SK-N-SH (cell line): ENCODE measurements at places on chromosomes 1 and 21.

DNA sequence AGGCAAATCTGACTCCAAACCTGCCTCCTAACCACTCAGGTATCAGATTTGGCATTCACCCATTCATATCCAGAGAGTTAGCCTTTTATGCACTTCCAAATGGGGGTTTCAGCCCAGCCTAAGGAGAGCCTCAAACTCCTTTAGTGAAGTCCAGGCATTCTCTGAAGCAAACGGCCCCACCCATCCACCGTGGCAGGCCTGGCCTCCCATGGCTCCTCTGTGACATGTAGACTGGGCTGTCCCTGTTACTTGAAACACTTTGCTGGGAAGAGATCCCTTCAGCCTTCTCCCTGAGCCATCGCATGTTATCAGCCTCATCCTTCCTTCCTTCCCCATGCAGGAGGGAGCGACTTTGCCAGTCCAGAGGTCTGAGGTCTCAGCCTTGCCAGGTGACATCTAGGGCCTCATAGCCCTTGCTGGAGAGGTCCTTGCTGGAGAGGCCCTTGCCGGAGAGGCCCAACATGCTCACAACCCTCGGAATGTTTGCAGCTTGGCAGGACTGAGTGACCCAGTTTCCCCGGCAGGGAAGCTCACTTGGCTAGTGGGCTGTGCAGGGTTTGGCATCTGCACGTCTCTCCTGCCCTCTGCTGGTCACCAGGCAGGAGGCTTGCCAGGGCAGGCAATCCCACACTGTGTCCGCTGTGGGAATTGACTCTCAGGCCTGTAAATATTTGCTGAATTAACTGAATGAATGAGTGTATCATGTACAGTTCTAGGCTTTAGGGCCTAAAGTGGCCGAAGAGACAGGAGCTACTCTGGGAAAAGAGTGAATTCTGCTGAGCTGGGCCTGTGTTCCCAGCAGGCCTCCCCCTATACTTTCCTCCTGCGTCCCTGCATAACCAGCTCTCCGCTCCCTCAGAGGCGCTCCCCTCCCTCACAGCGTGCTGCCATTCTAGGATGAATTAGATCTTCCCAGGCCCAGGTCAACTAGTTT, 26.7 kb upstream of the RBM15 start:
- no peaks in the 10 kb centered on the region; the same call in 1 of the 2 replicates for H3K27me3 ChIP-seq
- peak overlapping the region; percentile 49; the same call in 1 of the 2 replicates for H3K4me3 ChIP-seq
- H3K27ac ChIP-seq = no peak overlapping the region
- H3K36me3 ChIP-seq = no peaks in the 10 kb centered on the region
- DNase-seq = peak; percentile 77
- no peaks in the 10 kb centered on the region for H3K4me1 ChIP-seq

GRCh38 chr1:210769473-210769872, 364.5 kb downstream of the KCNH1 start:
- H3K4me1 ChIP-seq = no peaks in the 10 kb centered on the region
- H3K27me3 ChIP-seq = no peaks in the 10 kb centered on the region
- DNase-seq = no peak
- H3K27ac ChIP-seq = no peak overlapping the region
- no peaks in the 10 kb centered on the region for H3K36me3 ChIP-seq

DNA sequence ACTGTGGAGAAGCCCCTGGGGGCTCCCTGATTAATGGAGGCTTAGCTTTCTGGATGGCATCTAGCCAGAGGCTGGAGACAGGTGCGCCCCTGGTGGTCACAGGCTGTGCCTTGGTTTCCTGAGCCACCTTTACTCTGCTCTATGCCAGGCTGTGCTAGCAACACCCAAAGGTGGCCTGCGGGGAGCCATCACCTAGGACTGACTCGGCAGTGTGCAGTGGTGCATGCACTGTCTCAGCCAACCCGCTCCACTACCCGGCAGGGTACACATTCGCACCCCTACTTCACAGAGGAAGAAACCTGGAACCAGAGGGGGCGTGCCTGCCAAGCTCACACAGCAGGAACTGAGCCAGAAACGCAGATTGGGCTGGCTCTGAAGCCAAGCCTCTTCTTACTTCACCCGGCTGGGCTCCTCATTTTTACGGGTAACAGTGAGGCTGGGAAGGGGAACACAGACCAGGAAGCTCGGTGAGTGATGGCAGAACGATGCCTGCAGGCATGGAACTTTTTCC, 24.8 kb downstream of the PCSK9 start:
- peaks cover 31% of the 10 kb centered on the region for H3K36me3 ChIP-seq
- H3K4me1 ChIP-seq = no peaks in the 10 kb centered on the region
- no peak overlapping the region for H3K4me3 ChIP-seq
- no peaks in the 10 kb centered on the region for H3K27me3 ChIP-seq
- DNase-seq = peak; percentile 61

- no peaks in the 10 kb centered on the region; the same call in 1 of the 2 replicates for H3K4me1 ChIP-seq
- no peak overlapping the region for H3K27ac ChIP-seq
- H3K36me3 ChIP-seq = no peaks in the 10 kb centered on the region
- peaks cover 19% of the 10 kb centered on the region for H3K27me3 ChIP-seq
- H3K4me3 ChIP-seq = no peak overlapping the region
These were observed 4.9 kb upstream of the WNT3A start for GRCh38 chr1:228001738-228002535.

GRCh38 chr1:197526736-197527371, 248.4 kb downstream of the DENND1B start:
- peak; percentile 4 for DNase-seq
- H3K36me3 ChIP-seq = no peaks in the 10 kb centered on the region
- H3K27ac ChIP-seq = no peak overlapping the region

DNA sequence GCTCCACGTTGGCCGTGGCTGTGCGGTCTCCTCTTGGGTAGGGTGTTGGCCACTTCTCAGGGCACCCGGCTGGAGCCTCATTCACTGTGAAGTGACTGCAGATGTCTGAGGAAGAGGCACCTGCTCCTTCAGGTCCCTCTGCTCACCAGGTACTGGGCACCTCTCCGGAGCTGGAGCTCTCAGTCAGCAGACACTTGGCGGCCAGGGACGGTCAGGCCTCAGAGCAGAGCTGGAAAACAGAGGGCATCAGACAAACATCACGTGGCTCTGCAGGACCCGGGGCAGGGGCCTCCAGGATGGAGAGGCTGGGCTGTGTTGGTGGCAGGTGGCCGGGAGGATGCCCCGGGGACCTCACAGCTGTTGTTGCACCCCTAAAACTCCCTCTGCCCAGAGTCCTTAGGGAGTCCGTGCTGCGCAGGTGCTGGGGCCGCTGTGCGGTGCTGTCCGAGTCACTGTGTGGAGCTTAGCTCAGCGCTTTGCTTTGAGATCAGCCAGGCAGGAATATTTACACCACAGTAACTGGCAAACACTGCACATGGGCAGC, 59.7 kb downstream of the SLX9 start:
- no peak overlapping the region for H3K4me3 ChIP-seq
- no peaks in the 10 kb centered on the region for H3K36me3 ChIP-seq
- no peaks in the 10 kb centered on the region for H3K27me3 ChIP-seq
- peaks cover 27% of the 10 kb centered on the region; the same call in 1 of the 2 replicates for H3K4me1 ChIP-seq
- DNase-seq = no peak

DNA sequence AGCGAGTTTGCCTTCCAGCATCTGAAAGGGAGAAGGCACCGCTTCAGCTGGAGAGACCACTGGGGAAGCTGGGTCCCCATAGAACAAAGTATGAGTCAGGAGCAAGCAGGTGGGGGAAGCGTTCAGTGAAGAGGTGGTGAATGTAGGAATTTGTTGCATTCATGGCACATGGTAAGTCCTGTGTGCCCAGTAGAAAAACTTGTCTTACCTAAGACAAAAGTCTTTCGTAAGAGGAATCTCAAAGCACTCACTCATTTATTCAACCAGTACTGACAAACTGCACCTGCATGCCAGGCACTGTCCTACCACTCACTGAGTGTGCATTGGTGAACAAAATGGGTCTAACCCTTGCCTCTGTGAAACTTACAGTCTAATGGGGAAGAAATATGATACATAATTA, 9.2 kb upstream of the ERRFI1 start:
- no peaks in the 10 kb centered on the region for H3K27me3 ChIP-seq
- peaks cover 15% of the 10 kb centered on the region for H3K4me1 ChIP-seq
- no peaks in the 10 kb centered on the region for H3K36me3 ChIP-seq
- no peak overlapping the region for H3K27ac ChIP-seq

- DNase-seq = peak; percentile 52
- no peak overlapping the region for H3K4me3 ChIP-seq
- peaks cover 14% of the 10 kb centered on the region; the same call in 1 of the 2 replicates for H3K4me1 ChIP-seq
- H3K36me3 ChIP-seq = no peaks in the 10 kb centered on the region
These were observed 86.1 kb upstream of the SLC2A1 start for GRCh38 chr1:43044572-43045361.

GRCh38 chr1:5571861-5572401, 420.3 kb downstream of the NPHP4 start:
- H3K36me3 ChIP-seq = no peaks in the 10 kb centered on the region
- no peak overlapping the region for H3K27ac ChIP-seq
- no peaks in the 10 kb centered on the region for H3K27me3 ChIP-seq
- DNase-seq = no peak

DNA sequence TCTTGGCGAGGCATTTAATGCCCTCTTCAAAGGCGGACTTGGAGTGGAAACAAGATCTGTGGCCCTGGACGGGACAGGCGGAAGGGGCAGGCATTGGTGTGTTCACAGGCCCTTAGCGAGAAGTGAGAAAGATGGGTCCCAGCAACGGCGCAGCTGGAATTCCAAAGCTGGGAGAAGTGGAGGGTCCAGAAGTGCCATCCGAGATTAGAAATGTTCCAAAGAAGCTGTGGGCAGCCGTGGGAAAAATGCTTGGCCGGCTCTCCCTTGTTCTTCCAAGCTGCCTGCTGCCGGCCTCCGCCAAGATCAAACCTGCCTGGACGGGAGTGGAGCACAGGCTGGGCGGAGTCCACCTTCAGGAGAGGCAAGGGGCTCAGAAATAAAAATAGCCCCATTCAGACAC, 69.4 kb upstream of the ACTRT2 start:
- H3K27ac ChIP-seq = no peak overlapping the region
- no peaks in the 10 kb centered on the region for H3K36me3 ChIP-seq
- no peak for DNase-seq
- no peak overlapping the region for H3K4me3 ChIP-seq
- no peaks in the 10 kb centered on the region for H3K4me1 ChIP-seq

- H3K27me3 ChIP-seq = no peaks in the 10 kb centered on the region
- no peak overlapping the region for H3K27ac ChIP-seq
- peaks cover 20% of the 10 kb centered on the region for H3K4me1 ChIP-seq
These were observed 18.8 kb downstream of the DEGS1 start for GRCh38 chr1:224201853-224202252.
